Stimulated activated CD4-positive, alpha-beta T cell treated with anti-CD3 and anti-CD28 coated beads, Interleukin-4, amount 100 ng/mL, for 1 hour (primary cell): ENCODE measurements at places on chromosomes 6 and 20.

DNA sequence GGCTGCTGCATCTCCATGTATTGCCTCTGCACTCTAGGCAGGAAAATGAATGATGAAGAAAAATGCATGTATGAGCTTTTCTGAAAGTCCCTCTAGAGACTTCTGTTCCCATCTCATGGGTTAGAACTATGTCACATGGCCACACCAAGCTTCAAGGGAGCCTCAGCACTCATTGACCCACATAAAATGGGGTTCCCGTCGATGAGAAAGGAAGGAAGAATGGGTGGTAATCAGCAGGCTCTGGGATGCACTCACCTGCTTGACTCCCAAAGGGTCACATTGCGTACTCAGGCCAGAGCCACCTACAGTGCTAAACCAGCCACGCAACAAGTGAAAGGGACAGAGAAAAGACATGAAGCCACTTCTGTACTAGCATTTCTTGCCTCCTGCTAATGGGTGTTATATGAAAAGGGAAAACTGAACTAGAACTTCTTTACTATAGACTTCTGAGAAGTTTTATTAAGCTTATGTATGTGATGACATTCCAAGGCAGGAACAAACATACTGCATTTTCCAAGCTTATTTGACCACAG, 95.8 kb upstream of the GCM1 start:
- DNase-seq, result no peak

- no peak for DNase-seq
These were observed 747.6 kb downstream of the RFPL4B start for GRCh38 chr6:113094779-113095178.

GRCh38 chr6:108655806-108656651, 95.3 kb downstream of the FOXO3 start:
- DNase-seq, result no peak

DNA sequence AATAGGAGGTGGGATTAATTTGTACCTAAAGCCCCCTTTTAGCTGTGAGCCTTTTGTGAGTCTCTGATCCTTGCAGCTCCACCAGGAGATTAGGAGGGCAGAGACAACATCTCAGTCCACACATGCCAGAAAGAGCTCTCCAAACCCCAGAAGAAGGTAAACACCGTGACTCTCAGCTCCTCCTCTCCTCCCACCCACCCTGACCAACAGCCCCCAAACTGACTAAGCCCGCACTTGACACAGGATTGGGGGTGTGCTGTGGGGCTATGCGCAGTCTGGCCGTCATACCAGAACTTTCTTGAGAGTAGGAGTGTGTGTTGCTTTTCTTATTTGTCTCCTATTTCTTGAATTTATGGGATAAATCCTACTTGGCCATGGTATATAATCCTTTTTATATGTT, 164.7 kb upstream of the SNX9 start:
- no peak for DNase-seq

GRCh38 chr6:168885751-168886742, 367.6 kb downstream of the THBS2 start:
- no peak for DNase-seq

DNA sequence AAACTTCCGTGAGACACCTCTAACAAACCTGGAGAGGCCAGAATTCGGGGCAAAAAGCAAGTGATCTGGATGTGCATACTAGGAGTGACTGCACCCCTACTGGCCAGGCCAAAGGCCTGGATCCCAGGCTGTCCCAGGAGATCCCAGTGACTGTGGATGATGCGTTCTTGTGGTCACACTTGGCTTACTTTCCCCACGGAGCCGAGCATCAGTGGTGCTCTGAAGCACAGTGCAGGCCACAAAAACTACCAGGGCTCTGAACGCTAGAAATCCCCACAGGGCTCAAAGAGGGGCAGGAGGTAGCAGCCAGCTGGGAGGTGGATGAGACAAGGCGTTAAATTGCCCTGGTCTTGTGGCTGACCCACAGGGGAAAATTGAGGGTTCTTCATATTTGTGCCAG, 7.1 kb downstream of the TRIM26 start:
- no peak for DNase-seq

DNA sequence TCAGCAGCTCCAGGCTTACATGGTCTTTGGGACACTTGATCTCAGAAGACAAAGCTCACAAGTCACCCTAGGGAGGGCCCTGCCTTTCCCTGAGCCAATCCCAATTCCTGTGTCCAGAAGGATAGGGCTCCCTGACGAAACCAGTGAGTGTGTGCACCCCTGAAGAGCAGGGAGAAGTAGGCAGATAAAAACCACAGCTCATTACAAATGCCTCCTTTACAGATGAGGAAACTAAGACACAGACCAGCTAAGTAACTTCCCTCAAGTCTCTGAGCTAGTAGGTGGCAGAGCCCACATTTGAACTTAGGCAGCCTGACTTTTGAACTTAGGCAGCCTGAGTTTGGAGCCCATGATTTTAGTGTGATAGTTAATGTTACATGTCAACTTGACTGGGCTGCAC, 6.7 kb upstream of the ZFAND3 start:
- DNase-seq, result no peak

- no peak for DNase-seq
These were observed 995.8 kb upstream of the FLRT3 start for GRCh38 chr20:15333170-15333569.

DNA sequence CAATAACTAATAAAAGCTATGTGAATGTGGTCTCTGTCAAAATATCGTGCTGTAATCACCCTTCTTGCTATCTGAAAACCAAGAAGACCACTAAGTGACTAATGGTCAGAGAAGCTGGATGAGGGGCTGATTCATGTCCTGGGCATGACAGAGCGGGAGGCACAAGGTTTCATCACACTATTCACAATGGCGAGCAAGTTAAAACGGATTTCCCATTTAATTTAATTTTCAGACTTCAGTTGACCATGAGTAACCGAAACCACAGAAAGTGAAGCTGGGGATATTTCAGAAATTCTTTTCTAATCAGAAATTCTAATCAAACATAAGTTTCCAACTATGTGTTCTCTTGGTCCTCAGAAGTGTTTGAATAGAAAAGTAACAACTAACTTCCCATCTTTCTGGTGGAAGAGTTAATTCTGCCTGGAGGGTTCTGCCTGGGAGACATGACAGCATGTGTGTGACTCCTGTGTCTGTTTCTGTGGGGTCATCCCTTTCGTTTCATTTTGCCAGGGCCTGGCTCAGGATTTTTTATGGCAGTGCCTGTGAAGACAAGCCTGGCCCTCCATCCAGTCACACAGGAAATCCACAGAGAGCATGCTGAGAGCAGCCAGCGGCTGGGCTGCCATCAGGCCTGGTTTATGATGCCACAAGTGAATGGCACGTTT, 98.9 kb downstream of the FAM120B start:
- no peak for DNase-seq

GRCh38 chr6:42841844-42842584, 37.4 kb upstream of the RPL7L1 start:
- DNase-seq, result no peak

DNA sequence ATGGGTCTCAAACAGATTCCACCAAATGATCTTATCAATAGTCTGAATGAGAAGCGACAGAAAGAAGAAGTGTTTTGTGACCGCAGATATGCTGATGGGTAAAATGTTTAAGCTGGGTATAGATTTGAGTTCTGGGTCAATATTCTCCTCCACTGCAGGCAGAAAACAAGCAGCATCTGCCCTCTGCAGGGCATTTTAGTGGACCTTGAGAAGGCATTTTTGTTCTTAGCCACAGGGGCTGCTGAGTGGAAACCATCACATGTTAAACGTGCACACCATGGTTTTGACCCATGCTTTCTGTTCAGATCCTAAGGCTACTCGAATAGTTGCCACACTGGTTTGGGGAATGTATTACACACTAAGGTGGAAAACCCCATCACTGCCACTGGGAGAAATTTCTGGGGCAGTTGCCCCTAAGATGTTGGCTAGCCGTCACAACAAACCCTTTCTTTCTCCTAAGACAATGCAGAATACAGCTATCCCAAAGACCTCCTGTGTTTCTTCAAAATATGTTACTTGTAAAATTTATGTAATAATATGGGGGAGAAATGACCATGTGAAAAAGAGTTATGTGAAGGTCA, 5.5 kb downstream of the POU3F2 start:
- DNase-seq, result no peak

GRCh38 chr6:147551976-147552375, 43.5 kb downstream of the SAMD5 start:
- no peak for DNase-seq

DNA sequence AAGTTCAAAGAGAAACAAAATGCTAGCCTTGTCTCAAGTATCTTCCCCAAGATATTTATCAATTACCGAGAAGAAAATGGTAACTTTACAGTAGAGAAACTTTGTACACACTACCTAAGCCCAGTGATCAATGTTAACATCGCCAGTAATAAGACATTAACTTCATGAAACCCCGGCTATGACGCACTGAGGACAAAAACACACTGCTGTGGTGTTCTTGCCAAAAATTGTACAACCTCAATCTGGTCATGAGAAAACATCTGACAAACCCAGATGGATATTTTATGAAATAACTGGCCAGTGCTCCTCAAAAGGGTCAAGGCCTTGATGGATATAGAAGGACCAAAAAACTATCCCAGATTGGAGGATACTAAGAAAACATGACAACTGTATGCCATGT, 85.5 kb upstream of the DTNBP1 start:
- DNase-seq, result no peak

- DNase-seq, result no peak
These were observed 129.5 kb upstream of the SSTR4 start for GRCh38 chr20:22905658-22906057.

- no peak for DNase-seq
These were observed 3.1 kb downstream of the ATRN start for GRCh38 chr20:3473944-3474343.

DNA sequence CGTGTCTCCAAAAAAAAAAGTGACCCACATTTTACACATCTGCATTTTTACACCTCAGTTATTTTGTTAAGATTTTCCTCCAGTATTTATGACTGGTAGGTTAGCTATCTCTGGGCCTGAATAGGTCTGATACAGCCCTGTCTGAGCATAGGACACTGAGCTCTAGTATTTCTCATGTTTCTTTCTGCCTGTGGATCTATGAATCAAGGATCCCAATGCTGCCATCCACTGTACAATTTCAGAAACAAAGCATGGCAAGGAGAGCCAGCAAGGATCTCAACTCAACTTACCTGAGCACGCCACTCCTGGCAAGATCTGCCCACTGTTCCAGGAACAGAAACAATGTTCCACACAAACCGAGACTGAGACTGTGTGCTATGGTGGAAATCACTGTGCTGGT, 36.4 kb upstream of the ENPP5 start:
- DNase-seq, result no peak

- DNase-seq, result no peak
These were observed 344.2 kb downstream of the RFPL4B start for GRCh38 chr6:112691289-112691688.

- no peak for DNase-seq
These were observed 24.7 kb upstream of the KCNK16 start for GRCh38 chr6:39347206-39347605.

GRCh38 chr20:13085275-13085674, 76.5 kb downstream of the SPTLC3 start:
- no peak for DNase-seq

DNA sequence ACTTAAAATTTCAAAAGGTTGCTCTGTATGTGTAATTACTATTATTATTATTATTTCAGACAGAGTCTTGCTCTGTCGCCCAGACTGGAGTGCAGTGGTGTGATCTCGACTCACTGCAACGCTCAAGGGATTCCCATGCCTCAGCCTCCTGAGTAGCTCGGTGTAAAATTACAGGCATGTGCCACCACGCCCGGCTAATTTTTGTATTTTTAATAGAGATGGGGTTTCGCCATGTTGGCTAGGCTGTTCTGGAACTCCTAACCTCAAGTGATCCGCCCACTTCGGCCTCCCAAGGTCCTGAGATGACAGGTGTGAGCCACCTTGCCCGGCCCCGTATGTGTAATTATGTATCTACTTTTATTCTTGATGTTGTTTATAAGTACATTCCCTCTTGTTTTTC, 65.3 kb upstream of the ZNF217 start:
- no peak for DNase-seq

DNA sequence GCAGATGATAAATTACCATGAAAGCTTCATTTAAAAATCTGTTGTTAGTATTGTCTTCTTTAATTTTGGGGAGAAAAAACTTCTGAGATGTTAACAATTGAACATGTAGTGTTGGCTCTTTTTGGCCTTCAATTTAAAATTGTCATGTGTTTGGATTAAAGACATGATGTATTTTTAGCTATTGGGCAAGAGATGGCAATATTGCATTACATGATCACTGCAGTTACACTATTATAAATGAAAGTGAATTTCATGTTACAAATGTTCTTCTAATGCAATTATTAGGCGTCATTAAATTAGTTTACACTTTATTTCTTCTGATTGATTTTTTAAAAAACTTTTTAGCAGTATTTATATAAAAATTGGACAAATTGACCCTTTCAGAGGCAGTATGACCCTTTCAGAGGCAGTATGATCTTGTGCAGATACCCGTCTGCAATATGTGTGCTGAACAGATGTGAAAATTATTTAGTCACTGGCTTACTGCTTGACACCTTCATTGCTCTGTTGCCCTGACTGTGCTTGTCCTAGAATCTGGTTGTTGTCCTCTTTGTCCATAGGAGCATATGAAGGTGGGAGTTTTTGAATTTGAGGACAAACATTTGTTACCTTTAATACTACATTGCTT, 25.8 kb downstream of the CDKAL1 start:
- no peak for DNase-seq

DNA sequence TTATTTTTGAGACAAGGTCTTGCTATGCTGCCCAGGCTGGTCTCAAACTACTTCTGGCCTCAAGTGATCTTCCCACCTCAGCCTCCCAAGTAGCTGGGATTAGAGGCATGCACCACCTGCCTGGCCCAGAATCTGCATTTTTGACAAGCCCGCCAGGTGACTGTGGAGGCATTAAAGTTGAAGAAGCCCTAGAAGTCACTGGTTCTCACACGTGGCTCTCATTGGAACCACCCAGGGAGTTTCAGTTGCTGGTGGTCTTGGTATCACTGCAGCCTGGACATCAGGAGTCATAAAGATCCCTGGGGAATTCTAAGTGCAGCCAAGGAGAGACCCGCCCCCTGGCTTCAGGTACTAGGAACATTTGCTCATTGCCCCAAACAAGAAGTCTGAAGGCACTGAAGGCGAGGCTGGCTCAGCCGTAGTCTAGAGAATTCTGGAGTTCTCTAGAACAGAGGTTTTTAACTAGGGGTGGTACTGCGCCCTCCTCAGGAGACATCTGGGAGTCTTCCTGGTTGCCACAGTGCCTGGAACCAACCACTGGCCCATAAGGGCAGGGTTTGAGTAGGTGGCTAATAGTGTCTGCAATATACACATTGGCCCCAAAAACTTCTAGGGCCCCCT, 182.8 kb downstream of the ZMYND8 start:
- DNase-seq, result no peak
